Left renal pelvis (tissue), 4 donors: ENCODE measurements at places on chromosomes 12 and 14. TPM values are rescaled to one million over a fixed set of nuclear protein-coding genes. Genes with fewer than 3 reads are reported as not detected.
A peak's percentile ranks its signal among the peaks of the same experiment; 100 is the strongest.

DNA sequence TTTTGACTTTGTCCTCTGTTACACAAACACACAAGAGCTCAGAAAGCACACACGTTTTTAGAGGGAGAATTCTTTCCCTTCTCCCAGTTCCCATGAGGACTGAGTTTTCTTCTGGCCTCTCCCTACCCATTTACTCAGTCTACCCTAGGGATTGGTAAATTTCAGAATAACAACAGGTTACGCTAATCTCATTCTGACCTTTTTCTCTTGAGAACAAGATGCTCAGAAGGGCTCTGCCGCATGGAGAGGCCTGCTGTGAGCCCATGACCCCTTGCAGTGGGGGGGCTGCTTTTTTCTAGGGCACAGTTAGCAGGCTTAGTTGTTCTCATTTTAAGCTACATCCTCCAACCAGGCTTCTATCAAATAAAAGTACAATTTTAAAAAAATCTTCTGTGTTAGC is 69.5 kb downstream of the GPR135 start:
- DNase-seq: no peak

DNA sequence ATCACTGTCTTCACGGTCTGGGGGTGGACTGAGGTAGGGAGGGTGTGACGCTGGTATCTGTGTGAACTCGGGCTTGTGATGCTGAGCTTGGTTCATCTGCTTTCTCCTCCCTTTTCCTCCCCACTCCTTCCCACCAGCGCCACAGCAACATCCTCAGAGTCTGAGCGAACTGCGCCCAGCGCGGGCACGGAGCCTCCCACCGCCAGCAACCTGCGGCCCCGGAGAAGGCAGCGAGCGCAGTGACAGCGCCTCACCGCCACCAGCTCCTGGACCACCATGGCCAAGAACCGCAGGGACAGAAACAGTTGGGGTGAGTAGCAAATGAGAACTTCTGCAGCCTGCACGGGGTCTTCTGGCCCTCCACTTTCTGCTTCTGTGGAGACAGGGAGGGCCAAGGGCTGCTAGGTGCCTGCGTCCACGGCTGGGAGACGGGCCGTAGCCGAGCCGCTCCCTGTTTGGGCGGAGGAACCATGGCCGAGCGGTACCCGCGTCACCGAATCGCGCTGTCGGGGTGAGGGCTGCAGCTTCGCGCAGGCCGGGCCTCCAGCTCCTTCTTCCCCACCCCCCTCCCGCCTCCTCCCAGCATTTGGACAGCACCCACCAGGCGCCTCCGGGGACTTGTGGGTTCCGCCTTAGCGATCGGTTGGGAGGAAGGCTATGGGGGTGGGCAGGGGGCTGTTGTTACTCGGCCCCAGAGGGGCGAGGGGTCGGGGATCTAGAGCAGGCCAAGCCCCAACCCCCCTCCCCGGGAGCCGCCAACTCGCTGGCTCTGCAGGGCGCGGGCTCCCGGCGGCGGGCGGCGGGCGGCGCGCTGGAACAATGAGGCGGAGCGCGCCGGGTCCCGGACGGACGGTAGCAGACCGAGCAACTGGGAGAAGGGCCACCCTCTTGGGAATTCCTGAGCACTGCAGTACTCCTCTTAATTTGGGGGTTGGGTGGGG is at the start of gene ATL1:
TSS of gene ATL1 (plus strand) at position 156 of the 941 bp plus-strand sequence. CDS start at position 277, 121 bp downstream.
- DNase-seq: peak; percentile 71

DNA sequence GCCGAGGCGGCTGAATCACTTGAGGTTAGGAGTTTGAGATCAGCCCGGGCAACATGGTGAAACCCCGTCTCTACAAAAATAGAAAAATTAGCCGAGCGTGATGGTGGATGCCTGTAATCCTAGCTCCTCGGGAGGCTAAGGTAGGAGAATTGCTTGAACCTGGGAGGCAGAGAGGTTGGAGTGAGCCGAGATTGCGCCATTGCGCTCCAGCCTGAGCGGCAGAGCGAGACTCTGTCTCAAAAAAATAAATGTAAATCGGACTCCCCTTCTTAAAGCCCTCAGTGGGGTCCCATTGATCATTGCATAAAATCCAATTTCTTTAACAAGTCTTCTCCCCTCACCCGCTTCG is 908 bp downstream of the TDP1 start:
- no peak for DNase-seq

GRCh38 chr14:102530828-102531478 is 21.4 kb upstream of the ANKRD9 start:
- no peak for DNase-seq

GRCh38 chr12:82470906-82471512 is 112.7 kb downstream of the METTL25 start:
- DNase-seq: no peak

DNA sequence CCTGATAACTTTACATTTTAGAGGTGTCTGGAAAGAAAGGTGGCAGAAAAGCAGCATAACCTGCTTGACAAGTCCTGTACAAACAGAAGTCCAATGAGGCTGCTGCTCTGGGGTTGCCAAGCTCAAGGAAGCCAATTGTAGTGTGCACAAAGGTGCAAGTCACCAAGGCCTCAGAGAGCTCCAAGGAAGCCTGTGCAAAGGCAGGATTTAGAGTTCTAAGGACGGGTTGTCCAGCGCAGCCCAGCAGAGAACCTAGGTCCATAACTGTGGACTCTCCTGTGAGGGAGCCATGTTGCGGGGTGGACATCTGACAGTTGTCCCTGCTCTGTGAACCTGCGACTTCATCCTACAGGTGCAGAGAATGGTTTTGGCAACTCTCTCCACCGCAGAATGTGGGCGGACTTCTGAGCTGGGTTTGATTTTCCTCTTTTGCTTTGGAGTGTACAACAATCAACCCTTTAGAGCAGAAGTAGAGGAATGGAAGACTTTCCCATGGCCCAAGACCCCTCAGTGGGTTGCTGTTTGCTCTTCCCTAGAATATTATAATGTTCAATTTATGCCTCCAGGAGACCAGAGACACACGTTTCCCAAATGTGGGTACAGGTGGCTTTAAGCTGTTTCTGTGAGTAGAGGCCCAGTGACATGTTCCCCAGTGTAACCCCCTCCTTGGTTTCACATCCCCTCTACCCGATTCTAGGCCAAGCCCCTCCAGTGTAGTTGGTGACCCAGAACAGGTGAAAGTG is 81.0 kb downstream of the ETV6 start:
- DNase-seq: no peak

Gene RDH5
- polyA plus RNA-seq: 8.4 TPM

Gene AKT1
- 98.6 TPM for polyA plus RNA-seq
